ENCODE measurements at places on chromosomes 7 and 10.

- DNase-seq: no peak
Measured at GRCh38 chr10:63057509-63057908, 75.6 kb upstream of the NRBF2 start.

DNA sequence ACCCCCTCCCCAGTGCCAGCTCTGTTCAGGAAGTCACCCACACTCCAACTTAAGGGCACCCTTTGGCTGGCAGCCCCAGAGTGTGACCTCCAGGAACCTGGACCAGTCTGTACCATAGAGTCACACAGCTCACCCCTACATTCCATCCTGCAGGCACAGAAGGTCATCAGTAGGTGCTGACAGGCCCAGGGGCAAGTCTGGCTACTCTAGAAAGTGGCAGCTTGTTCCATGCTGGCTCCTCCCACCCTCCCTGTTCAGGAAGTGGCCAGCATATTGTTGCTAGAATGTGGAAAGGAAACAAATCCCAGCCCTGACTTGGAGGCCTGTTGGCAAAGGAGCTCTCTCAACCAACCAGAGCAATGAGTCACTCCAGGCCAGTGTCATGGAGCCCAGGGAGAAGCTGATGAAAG lies 3.2 kb upstream of the NCOA4 start:
- DNase-seq: no peak

DNA sequence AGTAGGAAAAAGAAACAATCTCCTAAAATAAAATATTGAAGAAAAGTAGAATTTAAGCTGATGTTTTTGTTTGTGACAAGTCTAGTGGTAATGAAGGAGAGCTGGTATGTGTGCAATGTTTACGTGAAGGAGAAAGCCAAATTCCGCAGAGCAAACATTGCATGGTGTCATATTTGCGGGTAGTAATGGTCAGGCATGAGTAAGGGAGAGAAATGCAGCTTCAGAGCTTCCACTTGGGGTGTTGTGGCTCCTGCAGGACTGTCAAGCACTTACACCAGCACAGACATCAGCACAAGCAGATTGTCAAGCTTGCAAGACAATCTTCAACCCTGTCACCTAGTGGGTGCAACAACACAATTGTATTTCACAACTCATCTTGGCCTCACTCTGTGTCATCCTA lies 136.5 kb upstream of the ETV1 start:
- no peak for DNase-seq

GRCh38 chr10:96453856-96454583 lies 59.7 kb downstream of the TLL2 start:
- no peak for DNase-seq

GRCh38 chr10:35896001-35896400 lies 253.9 kb upstream of the FZD8 start:
- no peak for DNase-seq

- DNase-seq: no peak
Measured at GRCh38 chr10:19699299-19699698, 116.9 kb upstream of the PLXDC2 start.
